ENCODE measurements at places on chromosomes 1 and 21.
A peak's percentile ranks its signal among the peaks of the same experiment; 100 is the strongest.

DNA sequence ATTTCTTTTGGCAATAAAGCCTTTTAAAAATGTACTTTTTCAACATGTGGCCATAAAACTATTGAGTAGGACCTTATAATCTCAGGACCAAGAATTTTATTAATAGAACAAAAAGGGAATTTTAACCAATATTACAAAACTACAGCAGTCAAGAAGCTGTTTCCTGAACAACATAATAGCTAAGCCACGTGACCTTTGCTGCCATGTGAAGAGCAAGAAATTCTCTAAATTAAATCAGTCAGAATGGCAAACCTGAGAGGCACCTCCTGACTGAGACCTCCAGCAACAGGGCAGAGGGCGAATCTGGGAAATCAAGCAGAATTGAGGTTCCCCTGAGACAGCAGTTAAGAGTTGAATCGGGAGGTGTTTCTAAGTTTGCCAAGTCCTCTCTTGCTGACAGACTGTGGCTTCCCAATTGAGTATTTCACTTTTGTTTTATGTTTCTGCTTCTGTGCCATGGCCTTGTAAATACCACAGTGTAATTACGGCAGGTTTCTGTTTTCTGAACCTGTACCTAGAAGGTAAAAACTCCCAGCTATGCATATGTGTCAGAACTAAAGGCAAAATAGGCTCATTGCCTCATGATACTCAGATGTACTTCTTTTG lies 358.4 kb downstream of the NTNG1 start:
- DNase-seq, result no peak

DNA sequence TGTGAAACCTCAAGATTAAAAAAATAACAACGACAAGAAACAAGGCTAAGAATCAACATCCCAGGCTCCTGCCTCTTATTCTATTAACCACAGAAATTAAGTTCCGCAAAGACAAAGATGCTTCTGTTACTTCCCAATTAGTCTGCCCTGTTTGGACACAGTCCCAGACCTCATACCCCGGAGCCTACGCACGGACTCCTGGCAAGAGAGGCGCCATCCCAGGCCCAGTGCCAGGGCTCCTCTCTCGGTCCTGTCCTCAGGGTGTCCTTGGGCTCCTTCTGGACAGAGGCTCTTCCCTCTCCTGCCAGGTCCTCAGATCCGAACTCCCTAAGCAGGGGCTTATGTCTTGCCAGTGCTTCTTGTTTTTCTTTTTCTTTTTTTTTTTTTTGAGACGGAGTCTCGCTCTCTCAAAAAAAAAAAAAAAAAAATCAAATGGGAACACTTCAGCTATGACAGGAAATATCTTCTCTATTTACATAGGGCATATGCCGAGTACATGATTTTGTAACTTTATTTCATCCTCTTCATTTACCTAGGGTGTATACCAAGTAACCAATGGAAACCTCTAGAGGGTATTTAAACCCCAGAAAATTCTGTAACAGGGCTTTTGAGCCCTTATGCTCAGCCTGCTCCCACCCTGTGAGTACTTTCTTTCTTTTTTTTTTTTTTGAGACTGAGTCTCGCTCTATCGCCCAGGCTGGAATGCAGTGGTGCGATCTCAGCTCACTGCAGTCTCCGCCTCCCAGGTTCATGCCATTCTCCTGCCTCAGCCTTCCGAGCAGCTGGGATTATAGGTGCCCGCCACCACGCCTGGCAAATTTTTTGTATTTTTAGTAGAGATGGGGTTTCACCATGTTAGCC lies 11.7 kb upstream of the ENO1 start:
- no peak for DNase-seq

GRCh38 chr1:31605908-31606427 lies 11.5 kb upstream of the HCRTR1 start:
- peak; percentile 65 for DNase-seq

GRCh38 chr1:181187337-181188126 lies 99.0 kb downstream of the IER5 start:
- no peak for DNase-seq

GRCh38 chr1:77560741-77561140 lies 121.7 kb downstream of the ZZZ3 start:
- DNase-seq, result no peak

GRCh38 chr1:20047096-20047495 lies 22.9 kb upstream of the PLA2G5 start:
- DNase-seq, result no peak

DNA sequence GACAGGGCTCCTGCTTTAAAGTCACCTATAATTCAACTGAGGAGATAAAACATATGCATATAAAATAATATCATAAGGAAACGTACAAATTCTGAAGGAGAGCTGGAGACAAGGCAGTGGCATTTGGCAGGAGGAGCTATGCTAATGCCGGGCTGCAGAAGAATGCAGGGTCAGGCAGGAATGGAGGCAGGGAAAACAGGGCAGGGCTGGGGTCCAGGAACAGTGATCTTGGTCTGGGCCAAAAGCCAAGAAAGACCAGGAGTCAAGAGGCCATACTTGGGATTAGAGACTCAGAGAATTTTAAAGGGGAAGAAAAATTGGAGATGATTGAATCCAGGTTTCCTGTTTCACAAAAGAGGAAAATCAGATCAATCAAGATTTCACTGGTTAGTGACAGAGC lies 20.0 kb upstream of the BRDT start:
- DNase-seq, result no peak

DNA sequence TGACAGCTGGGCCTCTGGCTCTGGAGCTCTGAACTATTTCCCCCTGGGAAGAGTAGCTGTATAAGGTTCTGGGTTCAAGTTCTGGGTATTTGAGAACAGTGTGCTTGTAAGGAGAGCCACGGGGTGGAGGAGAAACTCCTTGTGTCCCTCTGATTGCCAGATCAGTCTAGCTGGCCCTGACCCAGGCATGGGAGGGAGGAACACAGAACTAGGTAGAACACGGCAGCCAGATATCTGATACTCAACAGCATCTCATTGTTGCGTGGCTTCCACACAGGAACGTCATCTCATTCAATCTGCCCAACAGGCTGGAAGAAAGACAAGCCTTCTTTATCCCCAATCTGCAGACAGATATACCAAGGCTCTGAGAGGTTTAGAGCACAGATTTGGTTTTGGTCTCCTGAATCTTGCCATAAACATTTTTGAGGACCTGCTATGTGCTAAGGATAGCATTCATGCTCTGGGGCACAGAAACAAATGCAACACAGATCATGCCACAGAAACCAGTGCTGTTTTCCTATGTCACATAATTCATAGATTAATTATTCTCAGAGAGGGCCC lies 83.8 kb downstream of the PLXNA2 start:
- no peak for DNase-seq

DNA sequence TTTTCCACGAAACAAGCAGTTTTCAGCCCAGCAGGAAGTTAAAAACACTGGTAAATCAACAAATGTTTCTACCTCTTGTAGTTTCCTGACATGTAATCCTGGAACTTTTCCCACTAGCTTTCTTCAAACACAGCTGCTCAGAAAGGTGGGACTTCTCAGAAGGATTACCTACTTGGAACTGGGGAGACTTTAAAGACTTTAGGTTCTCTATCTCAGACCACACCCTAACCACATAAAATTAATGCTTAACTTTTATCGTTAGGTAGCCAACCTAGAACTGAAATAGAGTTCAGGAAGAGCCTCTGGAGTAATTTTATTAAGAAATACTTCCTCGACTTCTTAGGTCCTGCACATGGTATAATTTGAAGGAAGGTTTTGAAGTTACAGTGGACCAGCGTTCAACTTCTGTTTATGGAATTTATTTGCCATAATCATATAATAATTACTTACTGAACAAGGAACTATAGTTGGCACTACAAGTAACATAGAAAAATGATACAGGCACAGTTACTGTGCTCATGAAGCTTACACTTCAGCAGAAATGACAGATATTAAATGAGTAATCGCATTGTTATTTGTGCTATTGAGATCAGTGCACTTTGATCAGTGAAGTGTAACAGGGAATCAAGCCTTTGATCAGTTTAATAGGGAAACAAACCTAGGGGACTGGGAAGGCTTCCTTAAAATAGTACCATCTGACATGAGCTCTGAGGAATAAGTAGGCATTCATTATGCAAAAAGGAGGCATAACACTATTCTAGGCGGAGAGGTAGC lies at the start of gene BCL2L15:
TSS of gene BCL2L15 (minus strand) at position 180 of the 774 bp plus-strand sequence. CDS start 206 bp downstream, outside the sequence.
- DNase-seq, result no peak

DNA sequence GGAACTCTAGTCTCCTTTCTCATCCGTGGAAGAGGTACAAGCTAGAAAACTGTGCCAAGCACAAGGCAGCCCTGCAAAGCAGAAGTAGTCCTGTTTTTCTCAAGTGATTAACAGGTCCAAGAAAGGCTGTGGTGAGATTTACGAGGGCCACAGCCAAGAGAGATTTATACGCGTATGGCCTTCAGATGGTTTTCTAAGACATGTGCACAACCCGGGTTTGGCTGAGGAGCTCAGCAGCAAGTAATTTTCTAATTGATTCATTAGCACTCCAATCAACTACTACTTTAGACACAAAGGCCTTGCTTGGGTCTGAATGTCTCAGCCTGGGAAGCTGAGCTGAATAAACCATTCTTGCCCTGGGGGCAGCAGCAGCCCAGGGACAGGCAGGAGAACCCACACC lies 55.8 kb downstream of the SSBP3 start:
- peak; percentile 70 for DNase-seq

DNA sequence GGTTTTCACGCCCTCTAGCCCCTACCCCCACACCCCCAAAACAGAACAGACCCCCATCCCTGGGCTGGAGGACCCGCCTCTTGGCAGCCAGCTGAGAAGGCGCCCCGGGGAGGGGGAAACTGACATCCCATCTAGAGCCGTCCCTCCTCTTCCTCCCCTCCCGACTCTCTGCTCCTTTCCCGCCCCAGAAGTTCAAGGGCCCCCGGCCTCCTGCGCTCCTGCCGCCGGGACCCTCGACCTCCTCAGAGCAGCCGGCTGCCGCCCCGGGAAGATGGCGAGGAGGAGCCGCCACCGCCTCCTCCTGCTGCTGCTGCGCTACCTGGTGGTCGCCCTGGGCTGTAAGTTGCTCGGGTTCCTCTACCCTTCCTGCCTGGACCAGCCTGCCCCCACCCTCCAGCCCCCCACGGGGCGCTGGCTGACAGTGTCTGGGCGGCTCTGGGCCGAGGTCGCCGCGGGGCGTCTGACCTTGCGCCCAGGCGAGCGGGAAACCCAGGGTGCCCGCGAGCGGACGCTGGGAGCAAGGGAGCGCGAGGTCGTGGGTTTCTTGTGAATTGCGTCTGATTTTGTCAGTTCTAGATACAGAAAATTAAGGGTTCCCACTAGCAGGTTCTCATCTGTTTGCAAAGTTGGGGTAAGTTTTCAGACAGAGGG lies 618 bp downstream of the JAM2 start:
- DNase-seq, result peak; percentile 73

GRCh38 chr1:209845408-209845725 lies 17.6 kb downstream of the UTP25 start:
- DNase-seq, result no peak

- DNase-seq, result no peak
Measured at GRCh38 chr1:70907563-70908310, 139.9 kb downstream of the PTGER3 start.

DNA sequence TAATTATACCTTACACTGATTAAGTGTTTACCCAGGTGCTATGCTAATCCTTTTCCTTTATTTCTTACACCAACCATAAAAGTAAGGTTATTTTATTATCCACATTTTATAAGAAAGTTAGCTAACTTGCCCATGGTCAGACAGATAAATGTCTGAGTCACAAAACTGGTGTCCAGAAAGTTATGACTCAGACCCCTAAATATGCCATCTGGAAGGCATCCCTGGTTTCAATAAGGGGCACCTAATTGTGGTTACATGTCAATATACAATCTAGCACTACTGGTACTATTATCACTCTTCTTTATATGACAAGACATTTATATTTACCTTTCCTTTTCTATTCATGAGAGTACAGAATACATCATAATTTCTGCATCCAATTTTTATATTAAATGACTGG lies 496.5 kb upstream of the ADGRL2 start:
- DNase-seq, result no peak

DNA sequence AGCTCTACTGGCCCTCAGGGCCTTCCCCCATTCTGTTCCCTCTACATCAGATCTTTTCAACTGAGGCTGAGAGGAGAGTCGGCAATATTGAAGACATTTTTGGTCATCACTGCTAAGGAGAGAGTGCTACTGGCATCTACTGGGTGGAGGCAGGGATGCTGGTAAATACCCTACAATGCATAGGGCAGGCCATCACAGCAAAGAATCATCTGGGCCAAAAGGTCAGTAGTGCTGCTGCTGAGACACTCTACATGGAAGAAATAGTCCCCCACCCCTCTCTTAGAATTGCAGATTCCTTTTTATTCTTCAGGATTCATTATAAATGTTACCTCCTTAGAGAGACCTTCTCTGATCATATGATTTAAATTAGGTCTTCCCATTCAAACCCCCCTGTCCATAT lies 94.3 kb downstream of the JAK1 start:
- DNase-seq, result no peak

DNA sequence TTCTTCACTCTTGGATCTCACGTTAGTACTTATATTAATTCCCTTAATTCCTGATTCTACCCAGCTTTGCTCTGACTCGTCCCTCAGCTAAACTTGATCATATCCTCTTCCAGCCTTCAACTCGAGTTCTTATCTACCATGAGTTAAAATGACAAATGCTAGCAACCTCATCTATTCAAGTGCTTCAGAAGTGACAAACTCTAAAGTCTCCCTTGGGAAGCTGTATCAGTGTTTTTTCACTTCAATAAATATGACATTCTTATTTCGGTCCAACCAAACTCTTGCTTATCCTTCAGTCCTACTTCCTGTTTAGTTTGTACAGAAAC lies 75.3 kb downstream of the FOXJ3 start:
- DNase-seq, result no peak

GRCh38 chr1:110696818-110697217 lies 22.1 kb upstream of the KCNA3 start:
- DNase-seq, result no peak

DNA sequence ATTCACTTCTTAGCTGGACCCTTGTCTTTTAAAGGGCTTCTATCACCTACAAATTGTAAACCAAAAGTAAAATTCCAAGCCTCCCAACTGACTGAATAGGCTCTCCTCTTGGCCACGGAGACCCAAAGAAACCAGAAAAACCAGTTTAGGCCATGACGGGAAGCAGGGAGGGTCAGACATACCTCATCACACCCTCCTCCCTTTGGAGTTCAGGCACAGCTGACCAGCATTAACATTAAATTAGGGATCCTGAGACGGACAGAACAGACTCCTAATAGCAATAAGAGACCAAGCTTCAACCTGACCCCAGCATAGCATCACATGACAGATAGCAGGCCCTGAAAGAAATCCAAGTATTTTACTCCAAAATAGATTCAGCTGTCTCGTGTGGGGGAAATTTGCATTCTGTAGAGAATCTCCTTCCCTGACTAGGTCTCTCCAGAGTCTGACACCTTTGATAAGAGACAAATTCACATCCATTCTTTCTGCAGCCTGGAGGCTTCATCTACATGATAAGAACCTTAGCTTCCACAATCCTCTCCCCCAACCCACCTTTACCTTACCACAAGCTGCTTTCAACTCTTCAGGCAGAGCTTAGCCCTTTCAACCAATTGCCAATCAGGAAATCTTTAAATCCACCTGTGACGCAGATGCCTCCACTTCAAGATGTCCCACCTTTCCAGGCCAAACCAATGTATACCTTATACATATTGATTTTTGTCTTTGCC lies 177.1 kb upstream of the RAB4A start:
- DNase-seq, result no peak

GRCh38 chr1:203769505-203770343 lies 4.7 kb downstream of the LAX1 start:
- DNase-seq, result peak; percentile 99

Measured in common myeloid progenitor, CD34-positive (primary cell).